ENCODE measurements at places on chromosomes 7 and 10. TPM values are rescaled to one million over a fixed set of nuclear protein-coding genes. Genes with fewer than 3 reads are reported as not detected.
A peak's percentile ranks its signal among the peaks of the same experiment; 100 is the strongest.

FEZF1 gene
- not detected for polyA plus RNA-seq

GRCh38 chr10:120465138-120465537 lies 8.1 kb downstream of the PLPP4 start:
- H3K27ac ChIP-seq, result no peak overlapping the region
- no peaks in the 10 kb centered on the region for H3K4me1 ChIP-seq
- no peaks in the 10 kb centered on the region for H3K36me3 ChIP-seq

DNA sequence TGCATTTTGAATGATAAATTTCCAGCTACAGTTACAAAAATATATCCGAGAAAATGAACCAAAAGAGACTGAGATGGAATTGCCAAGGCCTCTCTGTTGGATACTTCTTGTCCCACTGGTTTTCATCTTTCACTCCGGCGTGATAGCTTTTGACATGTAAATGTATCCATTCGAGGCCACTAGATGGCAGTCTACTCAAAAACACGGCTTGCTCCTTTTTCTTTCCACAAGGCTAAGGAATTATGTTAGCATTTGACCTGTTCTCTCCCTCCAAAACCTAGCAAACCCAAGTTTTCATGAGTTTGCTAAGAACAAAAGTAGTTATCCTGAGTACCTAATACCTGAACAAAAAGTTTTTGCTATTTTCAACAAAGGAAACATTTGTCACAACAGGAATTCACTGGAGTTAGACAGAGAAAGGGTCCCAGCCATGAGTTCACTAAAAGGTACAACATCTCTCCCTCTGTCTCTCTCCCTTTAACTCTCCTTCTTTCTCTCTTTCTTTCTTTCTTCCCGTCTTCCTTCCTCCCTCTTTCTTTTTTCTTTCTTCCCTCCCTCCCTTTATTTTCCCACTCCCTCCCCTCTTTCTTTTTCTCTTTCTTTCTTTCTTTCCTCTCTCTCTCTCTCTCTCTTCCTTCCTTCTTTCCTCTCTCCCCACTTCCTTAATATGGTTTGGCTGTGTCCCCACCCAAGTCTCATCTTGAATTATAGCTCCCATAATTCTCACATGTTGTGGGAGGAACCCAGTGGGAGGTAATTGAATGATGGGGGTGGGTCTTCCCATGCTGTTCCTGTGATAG lies 207.9 kb upstream of the MYO3A start:
- H3K27me3 ChIP-seq, result no peaks in the 10 kb centered on the region
- H3K27ac ChIP-seq, result no peak overlapping the region
- DNase-seq, result peak; percentile 28
- H3K36me3 ChIP-seq, result no peaks in the 10 kb centered on the region

DNA sequence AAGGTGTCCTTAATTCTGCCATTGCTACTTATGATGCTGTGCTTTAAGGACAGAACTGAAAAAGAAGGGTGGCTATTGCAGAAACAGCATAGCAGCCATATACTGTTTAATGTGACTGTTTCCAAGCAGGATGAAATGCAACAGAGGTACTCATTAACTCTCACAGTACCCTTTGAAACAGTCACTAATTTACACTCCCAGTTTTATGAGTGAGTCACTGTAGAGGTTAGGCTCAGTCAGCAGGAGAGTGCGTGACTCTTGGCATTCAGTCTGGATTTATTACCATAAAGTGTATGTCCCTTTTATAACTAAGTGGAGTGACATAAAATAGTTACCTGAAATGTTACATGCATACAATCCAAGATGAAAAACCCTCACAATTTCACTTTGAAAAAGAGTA lies 27.7 kb downstream of the ALDH18A1 start:
- no peak overlapping the region for H3K27ac ChIP-seq
- H3K36me3 ChIP-seq, result peaks cover 27% of the 10 kb centered on the region
- no peaks in the 10 kb centered on the region for H3K27me3 ChIP-seq
- no peak for DNase-seq
- H3K4me3 ChIP-seq, result no peak overlapping the region

- peak; percentile 47 for DNase-seq
- no peak overlapping the region for H3K27ac ChIP-seq
- no peaks in the 10 kb centered on the region for H3K27me3 ChIP-seq
Observed at GRCh38 chr7:15647309-15647708, 39.2 kb downstream of the MEOX2 start.

DNA sequence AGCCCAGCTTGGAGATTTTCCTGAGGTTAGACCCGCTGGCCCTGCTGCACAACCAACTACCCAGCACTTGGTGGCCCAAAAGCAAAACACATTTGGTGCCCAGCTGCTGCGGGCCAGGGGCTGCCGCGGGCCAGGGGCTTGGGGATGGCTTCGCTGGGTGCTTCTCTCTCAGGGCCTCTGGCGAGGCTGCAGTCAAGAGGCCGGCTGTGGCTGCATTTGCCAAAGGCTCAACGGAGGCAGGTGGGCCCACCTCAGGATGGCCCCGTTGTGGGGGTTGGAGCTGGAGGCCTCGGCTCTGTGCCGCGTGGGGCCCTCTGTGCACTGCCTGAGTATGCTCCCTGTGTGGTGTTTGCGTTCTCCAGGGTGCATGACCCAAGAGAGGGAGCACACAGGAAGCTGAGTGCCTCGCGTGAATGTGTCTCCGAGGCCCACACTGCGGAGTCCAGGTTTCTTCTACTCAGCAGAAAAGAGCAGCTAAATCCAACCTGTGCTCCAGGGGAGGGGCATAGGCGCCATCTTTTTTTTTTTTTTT lies 17.5 kb upstream of the UBE3C start:
- no peak overlapping the region for H3K4me3 ChIP-seq
- no peaks in the 10 kb centered on the region for H3K27me3 ChIP-seq
- H3K36me3 ChIP-seq, result no peaks in the 10 kb centered on the region
- DNase-seq, result no peak
- no peak overlapping the region for H3K27ac ChIP-seq
- peaks cover 2% of the 10 kb centered on the region for H3K4me1 ChIP-seq

DNA sequence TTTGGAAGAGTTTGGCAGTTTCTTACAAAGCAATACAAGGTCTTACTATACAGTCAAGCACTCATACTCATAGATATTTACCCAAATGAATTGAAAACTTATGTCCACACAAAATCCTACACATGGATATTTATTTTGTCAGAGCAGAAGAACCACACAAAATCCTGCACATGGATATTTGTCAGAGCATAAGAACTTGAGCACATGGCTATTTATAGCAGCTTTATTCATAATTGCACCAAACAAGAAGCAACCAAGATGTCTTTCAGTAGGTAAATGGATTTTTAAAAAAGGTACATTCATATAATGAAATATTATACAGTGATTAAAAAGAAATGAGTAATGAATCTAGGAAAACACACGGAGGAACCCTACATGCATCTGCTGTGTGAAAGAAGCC lies 115.4 kb downstream of the BTAF1 start:
- H3K27ac ChIP-seq, result no peak overlapping the region
- DNase-seq, result no peak
- H3K4me3 ChIP-seq, result no peak overlapping the region
- no peaks in the 10 kb centered on the region for H3K4me1 ChIP-seq

DNA sequence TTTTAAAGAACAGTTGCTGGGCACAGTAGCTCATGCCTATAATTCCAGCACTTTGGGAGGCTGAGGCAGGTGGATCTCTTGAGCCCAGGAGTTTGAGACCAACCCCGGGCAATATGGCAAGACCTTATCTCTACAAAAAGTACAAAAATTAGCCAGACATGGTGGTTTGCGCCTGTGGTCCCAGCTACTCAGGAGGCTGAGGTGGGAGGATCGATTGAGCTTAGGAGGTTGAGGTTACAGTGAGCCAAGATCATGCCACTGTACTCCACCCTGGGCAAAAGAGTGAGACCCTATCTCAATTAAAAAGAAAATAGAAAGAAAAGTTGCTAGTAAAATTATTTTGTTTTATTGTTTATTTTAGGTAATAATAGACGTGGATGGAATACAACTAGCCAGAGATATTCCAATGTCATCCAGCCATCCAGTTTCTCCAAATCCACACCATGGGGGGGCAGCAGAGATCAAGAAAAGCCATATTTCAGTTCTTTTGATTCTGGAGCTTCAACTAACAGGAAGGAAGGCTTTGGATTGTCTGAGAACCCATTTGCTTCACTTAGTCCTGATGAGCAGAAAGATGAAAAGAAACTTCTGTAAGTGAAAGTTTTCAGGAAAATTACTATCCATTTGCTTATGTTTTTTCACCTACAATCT lies 3.0 kb downstream of the NUP42 start:
- H3K27me3 ChIP-seq, result no peaks in the 10 kb centered on the region
- peak; percentile 67 for DNase-seq
- H3K36me3 ChIP-seq, result peaks cover 7% of the 10 kb centered on the region
- H3K4me3 ChIP-seq, result no peak overlapping the region
- no peaks in the 10 kb centered on the region for H3K4me1 ChIP-seq

DNA sequence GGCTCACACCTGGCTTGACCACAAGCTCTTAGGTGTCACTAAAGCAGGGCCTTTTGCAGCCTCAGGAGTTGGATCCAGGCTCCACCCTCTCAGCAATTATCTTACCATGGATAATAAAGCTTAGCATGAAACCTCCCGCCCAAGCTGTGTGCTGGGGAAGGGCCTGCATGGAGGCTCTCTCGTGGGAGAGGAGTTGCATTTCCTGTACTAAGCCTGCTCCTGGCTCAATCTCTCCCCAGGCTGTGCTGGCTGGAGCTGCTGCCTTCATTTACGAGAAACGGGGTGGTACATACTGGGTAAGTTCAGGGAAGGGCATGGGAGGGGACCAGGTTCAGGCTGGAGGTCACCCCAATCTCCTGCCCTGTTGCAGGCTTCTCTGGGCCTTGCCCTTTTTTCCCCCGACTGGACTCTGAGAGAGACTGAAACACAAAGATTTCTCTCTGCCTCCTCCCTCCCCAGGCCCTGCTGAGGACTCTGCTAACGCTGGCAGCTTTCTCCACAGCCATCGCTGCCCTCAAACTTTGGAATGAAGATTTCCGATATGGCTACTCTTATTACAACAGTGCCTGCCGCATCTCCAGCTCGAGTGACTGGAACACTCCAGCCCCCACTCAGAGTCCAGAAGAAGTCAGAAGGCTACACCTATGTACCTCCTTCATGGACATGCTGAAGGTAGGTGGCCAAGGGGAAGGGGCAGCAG lies 2.7 kb downstream of the TMEM176A start:
- no peaks in the 10 kb centered on the region for H3K36me3 ChIP-seq
- no peak overlapping the region for H3K27ac ChIP-seq
- peaks cover 40% of the 10 kb centered on the region for H3K27me3 ChIP-seq
- no peak overlapping the region for H3K4me3 ChIP-seq
